Left renal cortex interstitium (tissue), 4 donors: ENCODE measurements at places on chromosomes 5 and 9. TPM values are rescaled to one million over a fixed set of nuclear protein-coding genes. Genes with fewer than 3 reads are reported as not detected.

Gene IFNA13
- not detected for polyA plus RNA-seq

Gene TMEM252
- 6.9 TPM for polyA plus RNA-seq

Gene IFNA2
- polyA plus RNA-seq, result not detected

Gene ZFP37
- 10.4 TPM for polyA plus RNA-seq

Gene TMEM141
- 68.8 TPM for polyA plus RNA-seq

Gene BTNL9
- 15.5 TPM for polyA plus RNA-seq

Gene IRX1
- polyA plus RNA-seq, result 50.3 TPM

- DNase-seq, result no peak
Measured at GRCh38 chr5:166671811-166672210, 1619.6 kb upstream of the WWC1 start.

DNA sequence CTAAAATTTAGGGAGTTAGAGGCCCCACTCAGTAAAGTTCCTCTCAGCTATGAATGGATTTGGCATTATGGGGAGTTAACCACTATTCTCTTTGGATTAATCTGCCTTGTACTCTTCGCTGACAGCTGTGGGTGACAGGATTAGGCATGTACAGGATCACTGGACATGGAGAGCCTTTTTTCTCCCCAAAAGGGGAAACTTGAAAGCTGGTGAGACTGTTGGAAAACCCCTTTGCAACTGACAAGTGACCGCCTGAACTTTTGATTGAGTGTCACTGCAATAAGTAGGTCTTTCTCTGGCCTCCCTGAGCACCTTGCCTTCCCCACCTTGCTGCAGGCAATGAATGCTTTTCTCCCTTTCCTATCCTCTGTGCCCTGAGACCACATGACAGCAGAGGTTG lies 68.3 kb downstream of the ERP44 start:
- no peak for DNase-seq
